ENCODE measurements at places on chromosomes 4 and X.

DNA sequence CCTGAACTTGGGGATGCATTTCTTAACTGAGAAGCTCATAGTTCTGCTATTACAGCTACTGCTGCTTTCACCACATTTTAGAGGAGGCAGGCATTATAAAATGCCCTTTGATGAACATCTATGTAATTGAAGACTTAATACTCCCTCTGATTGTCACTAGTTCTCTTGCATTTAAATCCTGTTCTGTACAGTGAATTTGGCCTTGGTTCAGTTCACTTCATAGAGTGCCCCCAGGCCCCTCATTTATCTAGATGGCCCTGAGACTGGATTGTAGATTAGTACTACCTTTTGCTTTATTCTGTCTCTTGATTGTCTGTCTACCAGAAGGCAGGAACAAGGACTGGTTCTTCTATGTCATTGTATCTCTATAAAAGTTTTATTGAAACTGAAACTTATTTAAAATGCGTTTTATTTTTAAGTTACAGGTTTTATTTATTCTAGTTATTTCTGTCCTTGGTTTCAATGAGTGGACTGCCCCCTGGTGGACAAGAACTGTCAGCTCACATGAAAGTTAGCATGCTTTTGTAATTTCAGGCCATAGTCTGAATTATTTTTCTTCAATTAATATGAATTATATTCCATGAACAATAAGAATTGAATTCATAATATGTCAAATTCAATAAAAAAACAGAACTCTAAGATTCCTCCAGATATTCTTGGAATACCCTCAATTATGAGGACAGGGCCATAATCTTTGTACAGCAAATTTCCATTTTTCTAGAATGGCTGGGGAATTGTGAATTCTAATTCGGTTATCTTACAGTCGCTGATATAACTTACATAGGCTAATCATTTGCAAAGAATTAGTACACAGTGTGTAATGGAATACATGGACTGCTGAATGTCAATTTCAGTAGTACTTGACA, 47.2 kb upstream of the TMEM33 start:
- peak; percentile 79 for DNase-seq

GRCh38 chr4:145069361-145069760, 28.6 kb downstream of the ANAPC10 start:
- peak; percentile 70 for DNase-seq

DNA sequence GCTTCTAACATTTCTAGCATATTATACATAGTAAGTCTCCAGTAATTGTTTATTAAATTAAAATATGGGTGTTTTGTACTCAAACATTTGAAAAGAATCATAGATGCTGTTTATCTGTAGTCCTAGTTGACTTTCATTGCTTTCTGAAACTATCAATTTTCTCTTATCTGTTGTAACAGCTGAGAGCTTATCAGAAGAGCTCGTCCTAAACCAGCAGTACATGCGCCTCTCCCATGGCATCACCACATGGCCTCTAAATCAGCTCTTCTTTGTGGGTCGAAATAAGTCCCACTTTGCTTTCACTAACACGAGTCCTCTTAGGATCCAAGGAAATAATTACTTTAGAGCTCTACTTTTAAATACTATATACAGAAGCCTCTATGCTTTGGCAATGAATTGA, 55.1 kb downstream of the PPP3CA start:
- no peak for DNase-seq

GRCh38 chr4:1868912-1869311, 2.3 kb upstream of the NSD2 start:
- no peak for DNase-seq

GRCh38 chrX:44462850-44463249, 79.8 kb downstream of the FUNDC1 start:
- peak; percentile 10 for DNase-seq

GRCh38 chr4:93710101-93710846, 118.3 kb upstream of the ATOH1 start:
- DNase-seq: no peak

Measured in choroid plexus epithelial cell (primary cell).